Stimulated activated CD4-positive, alpha-beta T cell treated with anti-CD3 and anti-CD28 coated beads, Interleukin-4, amount 100 ng/mL, for 1 hour (primary cell): ENCODE measurements at places on chromosomes 3 and 15.

GRCh38 chr3:102529452-102529851 lies 94.6 kb downstream of the ZPLD1 start:
- DNase-seq = no peak

DNA sequence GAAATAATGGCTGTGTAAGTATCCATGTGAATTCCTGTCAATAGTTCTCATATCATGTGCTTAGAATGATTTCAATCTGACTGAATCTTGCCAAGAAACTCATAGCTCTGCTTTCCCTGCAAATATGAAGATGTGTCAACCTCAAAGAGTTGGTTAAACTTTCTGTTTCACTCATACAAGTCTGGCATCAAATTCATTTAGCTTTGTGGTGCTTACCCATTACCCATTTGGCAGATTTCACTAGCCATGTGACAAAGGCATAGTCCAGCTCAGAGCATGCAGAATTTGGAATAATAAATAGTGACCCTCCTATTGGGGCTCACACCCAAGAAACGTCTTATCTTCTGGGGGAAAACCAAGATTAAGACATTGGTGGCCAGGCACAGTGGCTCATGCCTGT lies 256.6 kb upstream of the TPRG1 start:
- no peak for DNase-seq

GRCh38 chr3:134197681-134198261 lies 52.9 kb downstream of the RYK start:
- DNase-seq = no peak

- DNase-seq = no peak
Observed at GRCh38 chr3:166340604-166341266, 503.5 kb upstream of the BCHE start.

DNA sequence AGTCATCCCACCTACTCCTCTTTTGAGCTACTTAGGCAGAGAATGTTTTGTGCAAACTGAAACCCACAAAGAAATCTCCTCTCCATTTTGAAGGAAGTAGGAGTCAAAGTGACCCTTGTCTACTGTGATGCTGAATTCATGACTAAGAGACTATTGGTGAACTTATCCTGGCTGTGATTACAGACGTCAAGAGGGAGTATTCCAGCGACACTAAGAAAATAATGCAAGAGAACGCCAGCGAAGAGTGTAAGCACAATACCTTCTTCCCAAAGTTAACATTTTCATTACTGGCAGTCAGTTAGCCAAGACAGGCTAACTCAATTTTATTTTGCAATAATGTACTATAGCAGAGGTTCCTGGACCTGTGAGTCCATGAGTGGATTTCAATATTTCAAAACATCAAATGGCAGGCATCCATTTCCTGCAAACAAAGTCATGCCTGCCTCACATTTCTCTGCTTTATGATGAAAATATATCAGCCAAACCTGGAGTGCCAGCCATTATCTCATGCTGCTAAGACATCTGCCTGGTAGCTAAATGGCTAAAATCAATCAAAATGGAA lies 59.0 kb downstream of the CTNNB1 start:
- no peak for DNase-seq

GRCh38 chr3:101853982-101854381 lies 4.7 kb downstream of the NFKBIZ start:
- no peak for DNase-seq

DNA sequence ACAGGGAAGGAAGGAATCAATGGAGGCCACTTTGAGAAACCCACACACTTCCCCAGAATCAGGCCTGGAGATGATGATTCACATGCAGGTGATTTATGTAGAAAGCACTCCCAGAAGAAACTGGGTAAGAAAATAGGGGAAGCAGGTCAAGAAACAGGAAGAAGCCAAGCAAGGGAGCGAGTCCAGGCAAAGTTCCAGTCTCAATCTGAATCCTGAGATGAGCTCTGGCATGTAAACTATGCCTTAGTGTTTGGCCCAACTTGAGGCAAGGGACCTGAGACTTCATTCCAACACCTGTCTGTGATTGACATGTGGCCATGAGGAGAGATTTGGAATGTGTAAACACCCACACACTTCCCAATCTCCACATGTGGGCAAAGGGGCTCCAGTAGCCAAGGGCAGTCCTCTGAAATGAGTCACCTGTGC lies 61.6 kb upstream of the CTNNB1 start:
- DNase-seq = no peak

GRCh38 chr3:34683851-34684250 lies 885.4 kb downstream of the PDCD6IP start:
- peak; percentile 19 for DNase-seq

DNA sequence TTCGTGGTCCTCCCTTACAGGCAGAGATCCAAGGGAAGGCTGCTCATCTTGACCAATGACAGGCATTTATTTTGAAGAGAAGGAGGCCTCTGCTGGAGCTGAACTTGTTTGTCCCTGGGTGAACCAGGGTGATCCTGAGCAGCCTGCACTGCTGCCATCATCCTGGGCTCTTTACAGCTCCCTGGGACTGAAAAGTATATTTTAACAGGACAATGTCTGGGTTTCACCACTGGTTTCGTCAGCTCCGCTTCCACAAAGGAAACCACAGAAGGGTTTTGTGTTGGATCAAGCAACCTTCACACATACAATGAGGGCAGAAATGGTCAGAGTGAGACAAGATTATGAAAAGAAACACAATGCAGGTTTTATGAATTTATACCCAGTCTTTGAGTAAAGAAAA lies 400.7 kb upstream of the TPM1 start:
- DNase-seq = no peak

DNA sequence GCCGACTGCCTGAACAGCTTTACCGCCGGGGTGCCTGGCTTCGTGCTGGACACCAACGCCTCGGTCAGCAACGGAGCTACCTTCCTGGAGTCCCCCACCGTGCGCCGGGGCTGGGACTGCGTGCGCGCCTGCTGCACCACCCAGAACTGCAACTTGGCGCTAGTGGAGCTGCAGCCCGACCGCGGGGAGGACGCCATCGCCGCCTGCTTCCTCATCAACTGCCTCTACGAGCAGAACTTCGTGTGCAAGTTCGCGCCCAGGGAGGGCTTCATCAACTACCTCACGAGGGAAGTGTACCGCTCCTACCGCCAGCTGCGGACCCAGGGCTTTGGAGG lies 815 bp downstream of the SPINT1 start:
- peak; percentile 43 for DNase-seq

DNA sequence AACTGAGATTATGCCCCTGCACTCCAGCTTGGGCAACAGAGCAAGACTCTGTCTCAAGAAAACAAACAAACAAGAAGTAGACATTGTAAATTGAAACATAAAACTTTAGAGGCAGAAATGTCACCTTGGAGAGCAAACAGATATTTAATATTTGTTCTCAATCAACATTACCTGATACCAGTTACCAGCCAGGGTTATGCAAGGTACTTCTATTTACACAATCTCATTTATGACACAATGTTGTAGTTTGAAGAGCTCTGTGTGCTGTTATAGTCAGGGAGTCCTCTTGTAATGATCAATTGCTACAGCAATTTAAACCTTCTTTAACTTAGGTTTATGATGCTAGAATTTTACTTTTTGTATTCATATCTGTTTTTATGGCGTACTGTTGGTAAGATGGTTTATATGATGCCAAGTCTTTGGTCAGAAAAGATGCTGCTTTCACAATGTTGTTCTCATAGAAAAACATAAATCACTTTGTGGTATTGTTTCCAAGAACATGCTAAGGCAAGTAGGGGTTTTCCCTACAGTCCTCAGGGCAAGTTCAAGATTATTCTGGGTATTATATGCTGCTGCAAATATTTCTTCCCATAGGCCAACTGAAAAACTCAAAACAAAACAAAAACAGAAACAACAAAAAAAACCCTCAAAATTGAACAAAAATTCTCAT lies 173.5 kb downstream of the TNIK start:
- no peak for DNase-seq

DNA sequence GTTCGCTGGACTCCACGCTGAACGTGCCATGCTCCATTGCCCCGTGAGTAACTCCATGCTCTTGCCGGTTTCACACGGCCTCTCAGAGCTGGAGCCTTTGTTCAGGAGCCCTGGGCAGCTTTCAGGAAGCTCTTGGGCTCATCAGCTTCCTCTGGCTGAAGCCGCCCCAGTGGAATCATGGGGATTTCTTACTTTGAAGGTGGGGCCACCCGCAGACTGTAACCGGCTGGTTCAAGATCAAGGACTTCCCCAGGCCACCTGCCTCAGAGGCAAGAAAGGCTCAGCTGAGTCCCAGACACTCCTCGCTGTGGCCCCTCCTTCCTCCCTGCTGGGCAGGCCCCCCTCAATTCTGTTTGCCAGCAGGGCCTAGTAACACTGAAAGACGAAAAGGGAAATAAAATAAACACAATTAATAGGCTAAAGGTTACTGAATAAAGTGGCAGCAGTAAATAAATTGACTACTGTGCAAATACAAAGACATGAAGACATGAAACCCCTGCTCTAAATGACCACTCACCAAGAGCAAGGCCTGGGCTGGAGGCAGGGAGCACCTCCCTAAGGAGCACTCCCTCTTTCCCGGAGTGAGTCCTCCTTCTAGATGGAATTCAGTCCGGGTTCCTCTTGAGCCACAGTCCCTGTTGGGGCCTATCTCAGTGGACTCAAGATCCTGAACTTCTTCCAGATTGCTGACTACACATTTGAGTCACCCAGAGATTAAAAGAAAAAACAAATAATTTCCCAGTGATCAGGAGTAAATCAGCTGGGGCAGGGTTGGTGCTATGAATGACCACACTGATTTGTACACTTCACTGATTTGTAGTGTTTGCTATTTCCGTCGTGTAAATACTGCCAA lies 51.0 kb downstream of the ZDHHC19 start:
- peak; percentile 25 for DNase-seq

GRCh38 chr3:123642957-123643330 lies 58.1 kb upstream of the HACD2 start:
- DNase-seq = no peak

- DNase-seq = peak; percentile 83
Observed at GRCh38 chr15:31870328-31871165, 159.8 kb upstream of the CHRNA7 start.

GRCh38 chr15:57892181-57892580 lies 173.3 kb downstream of the ALDH1A2 start:
- no peak for DNase-seq

DNA sequence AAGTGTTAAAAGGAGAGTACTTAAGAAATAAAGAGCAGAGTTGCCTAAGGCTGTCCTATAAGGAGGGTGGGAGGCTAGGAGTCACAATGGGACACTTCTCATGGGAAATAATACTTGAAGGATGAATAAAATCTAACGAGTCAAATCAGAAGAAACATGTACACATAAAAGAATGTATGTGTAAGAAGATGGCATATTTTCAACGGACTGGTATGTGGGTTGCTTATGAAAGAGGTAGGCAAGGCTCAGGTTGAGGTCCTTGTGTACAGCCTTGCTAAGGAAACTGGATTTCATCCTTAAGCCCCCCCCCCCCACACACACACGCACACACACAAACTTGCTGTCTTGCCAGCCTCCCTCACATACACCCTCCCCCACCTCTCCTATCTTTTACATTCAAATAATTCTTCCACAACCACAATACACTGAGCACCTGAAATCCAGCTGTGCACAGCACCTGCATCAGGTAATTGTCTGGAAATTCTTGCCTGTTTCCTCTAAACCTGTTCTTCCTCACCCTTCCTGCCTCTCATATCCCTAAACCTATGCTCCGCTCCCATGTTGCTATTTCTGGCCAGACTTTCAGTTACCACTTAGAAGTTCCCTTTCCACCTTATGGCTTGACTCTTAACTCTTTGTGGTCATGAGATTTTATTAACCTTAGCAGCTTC lies 79.2 kb downstream of the FMN1 start:
- no peak for DNase-seq

- no peak for DNase-seq
Observed at GRCh38 chr3:134858441-134859035, 63.5 kb downstream of the EPHB1 start.

- DNase-seq = no peak
Observed at GRCh38 chr3:184337399-184337714, at the start of gene FAM131A. Gene FAM131A, plus strand, starts transcription at chr3:184337600. Its CDS starts 31 bp downstream, at chr3:184337631.

GRCh38 chr3:11820531-11821041 lies 26.1 kb downstream of the TAMM41 start:
- DNase-seq = no peak

GRCh38 chr3:43171748-43172147 lies 65.9 kb upstream of the POMGNT2 start:
- DNase-seq = no peak

DNA sequence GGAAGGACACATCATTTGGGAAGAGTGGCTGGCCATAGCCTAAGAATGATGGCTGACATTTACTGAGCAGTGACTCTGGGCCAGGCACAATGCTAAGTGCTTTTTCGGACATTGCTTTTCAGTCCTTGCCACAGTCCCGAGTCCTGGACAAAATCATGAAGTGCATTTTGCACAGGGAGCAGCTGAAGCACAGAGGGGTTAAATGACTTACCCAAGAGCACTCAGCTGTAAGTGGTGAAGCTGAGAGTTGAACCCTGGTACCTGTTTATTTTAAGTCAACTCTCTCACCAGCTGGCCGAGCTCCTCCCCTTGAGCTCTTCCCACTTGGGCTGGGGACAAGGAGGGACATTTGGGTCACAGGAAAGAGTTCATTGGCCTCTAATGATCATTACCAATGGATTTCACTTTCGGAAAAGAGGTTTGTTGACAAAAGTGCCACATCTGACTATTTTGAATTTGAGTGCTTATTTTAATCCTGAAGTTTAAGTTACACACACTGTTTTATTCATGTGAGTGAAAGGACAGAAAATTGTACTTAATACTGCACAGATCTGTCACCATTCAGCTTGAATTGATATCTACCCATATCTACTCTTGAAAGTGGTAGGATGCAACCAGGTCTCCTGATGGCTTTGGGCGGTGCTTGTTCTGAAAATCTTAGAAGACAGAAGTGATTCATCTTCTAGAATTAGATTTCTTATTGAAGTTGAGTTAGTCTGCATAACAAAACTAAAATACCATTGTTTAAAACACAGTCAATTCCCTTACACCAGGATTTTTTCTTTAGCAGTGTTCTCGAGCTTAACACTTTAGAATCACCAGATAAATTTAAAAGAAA lies 368.7 kb upstream of the PROK2 start:
- DNase-seq = no peak

- no peak for DNase-seq
Observed at GRCh38 chr3:129777806-129778205, 115.7 kb downstream of the TMCC1 start.

DNA sequence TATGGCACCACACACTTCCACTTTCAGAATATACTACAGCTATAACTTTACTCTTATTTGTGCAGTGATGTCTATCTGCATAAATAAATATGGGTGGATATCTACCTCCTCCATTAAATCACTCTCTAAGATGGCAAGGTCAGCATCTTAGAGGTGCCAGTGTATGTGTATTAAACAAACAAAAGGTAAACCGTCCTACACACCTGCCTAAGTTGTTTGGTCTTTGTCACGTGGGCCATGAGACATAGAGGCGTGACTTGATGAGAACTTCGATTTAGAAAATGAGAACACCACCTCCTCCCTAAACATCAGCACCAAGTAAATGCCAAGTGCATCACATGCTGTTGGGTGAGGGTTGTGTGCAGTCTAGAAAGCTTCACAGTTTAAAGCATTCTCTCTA lies 310.6 kb downstream of the GRM7 start:
- DNase-seq = no peak
